ENCODE measurements at places on chromosomes 5 and 9.

- H3K27ac ChIP-seq = no peak overlapping the region
- H3K36me3 ChIP-seq = no peaks in the 10 kb centered on the region
- no peaks in the 10 kb centered on the region for H3K27me3 ChIP-seq
These were observed 92.6 kb upstream of the IRX4 start for GRCh38 chr5:1975406-1975715.

GRCh38 chr5:179270581-179271427, 74.5 kb downstream of the ADAMTS2 start:
- H3K4me3 ChIP-seq = no peak overlapping the region
- no peak for DNase-seq
- H3K27ac ChIP-seq = no peak overlapping the region
- no peaks in the 10 kb centered on the region for H3K27me3 ChIP-seq
- no peaks in the 10 kb centered on the region for H3K36me3 ChIP-seq
- H3K4me1 ChIP-seq = no peaks in the 10 kb centered on the region

GRCh38 chr5:60827201-60827600, 16.9 kb downstream of the ELOVL7 start:
- H3K4me3 ChIP-seq = no peak overlapping the region
- H3K27me3 ChIP-seq = no peaks in the 10 kb centered on the region
- no peak overlapping the region for H3K27ac ChIP-seq
- H3K4me1 ChIP-seq = no peaks in the 10 kb centered on the region
- DNase-seq = no peak

GRCh38 chr9:109856785-109857184, 76.8 kb downstream of the PALM2AKAP2 start:
- no peak for DNase-seq
- H3K27ac ChIP-seq = no peak overlapping the region
- no peaks in the 10 kb centered on the region for H3K4me1 ChIP-seq
- H3K27me3 ChIP-seq = no peaks in the 10 kb centered on the region

- no peaks in the 10 kb centered on the region for H3K36me3 ChIP-seq
- no peaks in the 10 kb centered on the region for H3K27me3 ChIP-seq
- no peak for DNase-seq
- peaks cover 11% of the 10 kb centered on the region for H3K4me1 ChIP-seq
- H3K4me3 ChIP-seq = no peak overlapping the region
- H3K27ac ChIP-seq = no peak overlapping the region
These were observed 365.6 kb downstream of the MAN2A1 start for GRCh38 chr5:110055302-110055701.

- DNase-seq = no peak
- no peaks in the 10 kb centered on the region for H3K4me1 ChIP-seq
- H3K27me3 ChIP-seq = no peaks in the 10 kb centered on the region
- H3K36me3 ChIP-seq = no peaks in the 10 kb centered on the region
- no peak overlapping the region for H3K27ac ChIP-seq
These were observed 565.7 kb upstream of the FTMT start for GRCh38 chr5:121285801-121286521.
